ENCODE measurements at places on chromosomes 13 and 19.
A peak's percentile ranks its signal among the peaks of the same experiment; 100 is the strongest.

DNA sequence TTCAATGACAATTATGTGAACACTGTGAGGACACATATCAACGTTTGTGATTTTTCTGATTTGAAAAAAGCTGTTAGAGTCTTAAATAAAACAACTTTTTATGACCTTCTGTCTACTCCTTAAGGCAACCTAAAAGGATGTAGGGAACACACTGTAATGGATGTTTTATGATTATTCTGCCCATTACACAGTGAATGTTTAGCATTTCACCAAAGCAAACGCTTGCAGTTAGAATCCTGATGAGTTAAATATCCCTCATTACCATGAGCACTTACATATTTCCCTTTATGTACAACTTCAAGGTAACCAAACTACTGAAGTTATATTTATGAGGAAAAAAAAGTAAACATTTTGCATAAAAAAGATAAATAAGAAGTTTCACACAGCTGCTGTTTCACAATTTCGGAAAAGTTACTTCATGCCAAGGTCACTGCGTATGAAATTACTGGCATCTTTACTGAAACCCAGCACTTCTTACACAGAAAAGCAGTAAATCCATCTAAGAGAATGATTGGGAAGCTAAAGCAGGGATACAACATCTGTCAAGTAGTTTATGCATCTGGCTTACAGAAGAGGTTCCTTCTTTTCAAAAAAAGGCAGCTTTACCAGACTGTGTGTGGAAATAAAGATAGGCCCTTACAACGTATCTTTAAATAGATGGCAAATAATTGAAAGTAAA is 733.7 kb upstream of the ATXN8OS start:
- no peak for DNase-seq

GRCh38 chr19:10927730-10928562 is 493 bp downstream of the YIPF2 start:
- DNase-seq: peak; percentile 21

GRCh38 chr19:39696387-39696786 is 7.9 kb upstream of the LGALS14 start:
- no peak for DNase-seq

- no peak for DNase-seq
These were observed 1.8 kb downstream of the CCDC122 start for GRCh38 chr13:43877766-43878165.

DNA sequence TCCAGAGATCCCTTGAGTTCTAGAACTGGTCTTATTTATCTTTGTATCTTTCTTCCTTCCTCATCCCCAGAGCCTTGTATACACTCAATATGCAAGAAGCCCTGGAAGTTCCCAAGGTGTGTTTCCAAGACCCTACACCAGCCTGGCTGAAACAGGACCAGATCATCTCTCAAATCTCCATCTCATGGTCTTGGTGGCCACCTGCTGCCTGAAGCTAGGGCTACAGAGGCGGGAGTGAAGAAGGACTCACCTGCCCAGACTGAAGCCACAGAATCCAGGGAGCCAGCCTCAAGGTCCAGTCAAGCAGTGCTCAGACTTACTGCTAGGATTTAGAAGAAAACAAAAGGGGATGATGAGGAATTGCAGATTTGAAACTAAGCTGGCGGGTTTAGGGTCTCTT is 6.1 kb upstream of the CYSLTR2 start:
- DNase-seq: no peak

DNA sequence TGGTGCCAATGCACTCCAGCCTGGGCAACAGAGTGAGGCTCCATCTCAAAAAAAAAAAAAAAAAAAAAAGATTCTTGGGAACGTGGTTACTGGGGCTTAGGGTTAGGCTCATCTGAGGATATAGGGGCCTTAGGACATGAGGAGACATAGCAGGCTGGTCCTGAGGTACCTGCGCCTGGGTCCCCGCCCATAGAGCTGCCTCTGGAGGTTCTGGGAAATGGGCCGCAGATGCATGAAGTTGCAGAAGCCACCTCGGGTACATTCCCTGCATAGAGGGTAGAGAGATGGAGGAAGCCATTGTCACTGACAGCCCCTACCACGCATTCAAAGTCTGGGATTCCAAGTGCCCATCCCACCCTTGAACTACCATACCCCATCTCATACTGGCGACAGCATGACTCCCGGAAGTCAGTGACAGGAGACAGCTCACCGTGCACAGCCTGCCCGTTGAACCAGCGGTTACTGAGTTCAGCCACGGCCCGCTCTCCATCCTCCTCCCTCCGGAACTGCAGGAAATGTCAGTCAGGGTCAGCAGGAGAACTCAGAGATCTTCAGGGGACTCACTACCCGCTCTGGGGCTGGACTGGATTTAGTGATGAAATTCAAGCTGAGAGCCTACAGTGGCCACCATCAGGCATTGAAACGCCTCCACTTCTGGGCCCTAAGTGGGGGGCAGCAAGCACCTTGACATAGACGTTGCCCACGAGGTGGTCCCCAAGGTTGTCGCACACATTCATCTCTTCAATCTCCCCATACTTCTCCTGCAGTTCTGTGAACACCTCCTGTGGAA is 1.4 kb downstream of the U2AF1L4 start:
- DNase-seq: no peak

DNA sequence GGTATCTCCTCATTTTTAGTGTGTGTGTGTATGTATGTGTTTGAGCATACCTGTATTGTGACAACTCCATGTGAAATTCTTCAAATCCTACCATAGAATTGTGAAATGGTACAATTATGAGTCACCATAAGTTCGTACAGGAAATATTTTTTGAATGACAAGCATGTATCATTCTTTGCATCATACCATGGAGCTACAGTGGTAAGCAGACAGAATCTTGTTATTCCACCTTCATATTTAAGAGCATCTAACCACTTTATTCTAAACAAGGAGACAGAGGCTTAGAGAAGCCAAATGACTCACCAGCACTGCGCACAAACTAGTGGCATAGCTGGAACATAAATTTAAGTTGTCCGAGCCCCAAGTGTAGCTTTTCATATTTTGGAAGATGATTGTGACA is 4.5 kb upstream of the EPSTI1 start:
- DNase-seq: no peak

DNA sequence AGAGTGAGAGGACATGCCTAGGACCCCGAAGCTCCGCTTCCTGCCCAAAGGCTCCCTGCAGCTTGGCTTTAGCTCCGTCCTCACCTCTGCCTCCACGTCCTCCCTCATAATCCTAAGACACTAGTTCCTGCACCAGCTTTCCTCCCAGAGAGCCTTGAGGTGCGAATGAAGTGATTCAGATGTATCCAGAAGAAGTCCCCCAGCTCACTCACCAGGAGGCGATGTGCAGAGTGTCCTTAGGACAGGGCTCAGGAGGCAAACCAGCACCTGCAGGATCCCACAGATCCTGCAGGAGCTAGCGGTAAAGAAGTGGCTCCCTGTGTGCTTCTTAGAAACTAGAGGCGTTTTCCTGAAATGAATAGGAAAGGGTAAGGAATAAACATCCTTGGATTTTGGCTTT is 109.7 kb downstream of the HSPH1 start:
- DNase-seq: no peak

DNA sequence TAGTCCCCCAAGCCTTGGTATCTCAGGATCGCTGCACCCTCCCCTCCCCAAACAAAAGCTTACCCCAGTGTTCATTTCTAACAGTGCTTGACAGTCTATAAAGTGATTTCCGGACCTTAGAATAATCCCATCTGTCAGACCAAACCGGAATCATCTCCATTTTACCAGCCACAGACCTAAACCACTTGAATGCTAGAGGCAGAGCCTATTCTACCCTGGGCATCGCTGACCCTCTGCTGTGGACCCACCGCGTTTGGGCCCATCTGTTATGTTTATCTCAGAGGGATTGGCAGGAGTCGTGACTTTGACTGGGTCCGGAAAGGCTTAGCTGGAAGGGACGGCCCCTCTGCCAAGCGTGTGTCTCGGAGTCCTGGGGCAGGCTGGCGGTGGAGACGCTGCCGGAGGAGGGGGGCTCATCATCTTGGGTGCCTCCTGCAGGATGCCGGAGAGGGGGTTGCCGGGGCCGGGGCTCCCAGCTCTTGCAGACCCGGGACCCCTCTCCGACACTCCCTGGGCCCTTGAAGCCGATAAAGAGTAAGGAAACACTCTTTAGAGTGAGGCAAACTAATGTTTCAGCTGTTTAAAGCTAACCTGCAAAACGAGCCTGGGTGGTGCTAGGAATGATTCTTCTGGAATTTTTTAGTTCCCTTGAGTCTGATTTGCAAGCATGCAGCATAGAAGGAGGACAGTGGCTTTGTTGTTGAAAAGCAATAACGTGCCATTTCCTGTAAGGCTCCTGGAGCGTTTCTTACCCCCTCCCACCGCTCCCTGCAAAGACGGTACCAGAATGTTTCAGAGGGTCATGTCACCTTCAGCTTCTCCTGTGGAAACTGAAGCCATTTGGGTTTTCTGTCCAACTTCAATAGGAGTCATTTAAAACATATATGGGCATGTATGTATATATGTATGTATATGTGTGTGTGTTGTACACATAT is 1.3 kb downstream of the SLC25A42 start:
- DNase-seq: peak; percentile 49

DNA sequence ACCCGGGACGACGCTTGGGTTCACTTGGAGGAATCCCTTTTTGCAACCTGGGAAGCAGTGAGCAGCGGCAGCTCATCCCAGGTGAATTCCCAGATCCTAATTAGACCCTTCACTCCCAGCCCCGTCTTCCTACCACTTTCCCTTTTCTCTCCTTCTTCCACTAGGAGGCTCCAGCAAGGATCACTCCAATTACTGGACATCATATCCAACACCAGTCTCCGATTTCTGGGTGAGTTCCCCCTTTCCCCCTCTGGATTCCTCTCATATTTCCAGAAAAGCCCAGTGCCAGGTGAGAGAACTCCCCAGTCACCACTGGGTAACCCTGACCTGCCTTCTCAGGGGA is 17.1 kb upstream of the ZSCAN4 start:
- no peak for DNase-seq

DNA sequence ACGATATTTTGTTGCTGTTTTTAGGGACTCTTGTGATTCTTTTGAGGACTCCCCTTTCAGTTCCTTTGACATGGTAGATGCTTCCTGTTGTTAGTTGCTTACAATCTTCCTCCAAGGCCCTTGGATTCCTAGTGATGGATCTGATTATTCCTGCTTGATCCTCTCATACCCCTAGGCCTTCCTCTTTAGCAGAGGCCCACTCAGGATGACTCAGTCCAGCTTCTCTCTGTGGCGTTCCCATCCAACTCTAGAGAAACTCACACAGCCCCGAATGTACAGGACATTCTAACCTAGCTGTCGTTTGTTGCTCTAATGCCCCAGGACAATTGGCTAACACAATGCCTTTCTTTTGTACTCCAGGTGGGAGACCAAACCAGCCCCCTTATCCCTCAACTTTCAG is 191.4 kb downstream of the POSTN start:
- no peak for DNase-seq

DNA sequence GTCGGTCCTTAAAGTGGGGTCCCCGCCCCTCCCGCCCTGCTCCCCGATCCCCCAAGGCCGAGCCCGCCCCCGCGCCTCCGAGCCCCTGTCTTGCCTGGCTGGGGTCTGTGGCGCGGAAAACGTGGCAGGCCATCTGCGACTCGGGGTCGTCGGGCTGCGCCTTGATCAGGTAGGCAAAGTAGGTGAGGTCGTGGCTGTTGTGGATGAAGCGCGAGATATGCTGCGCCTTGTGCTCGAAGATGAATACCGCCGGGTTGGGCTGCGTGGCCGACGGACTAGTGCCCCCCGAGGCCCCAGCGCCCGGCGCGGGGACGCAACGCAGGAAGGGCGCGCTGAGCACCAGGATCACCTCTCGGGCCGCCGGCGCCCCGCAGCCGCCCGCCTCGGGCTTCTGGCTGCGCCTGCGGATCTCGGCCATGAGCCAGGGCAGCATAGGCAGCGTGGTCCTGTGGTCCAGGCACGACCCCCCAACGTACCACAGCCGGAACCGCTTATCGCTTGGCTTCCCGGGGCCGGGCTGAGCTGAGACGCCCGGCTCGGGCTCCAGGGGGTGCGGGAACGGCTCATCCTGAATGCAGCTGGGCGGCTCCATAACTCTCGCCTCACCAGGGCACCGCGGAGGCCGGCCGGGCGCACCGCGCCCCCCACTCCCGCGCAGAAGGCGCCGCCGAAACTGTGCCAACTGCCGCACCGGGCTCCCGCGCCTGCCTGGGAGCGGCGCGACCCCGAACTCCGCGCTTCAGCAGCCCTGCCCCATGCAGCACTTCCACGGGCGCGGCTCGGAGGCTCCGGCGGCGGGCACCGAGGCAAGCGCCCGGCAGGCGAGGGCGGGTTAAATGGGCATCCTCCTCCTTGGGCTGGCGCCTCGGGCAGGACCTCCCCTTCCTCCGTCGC is 546 bp downstream of the TBC1D4 start:
- DNase-seq: peak; percentile 22

GRCh38 chr19:31092274-31092673 is 257.0 kb downstream of the TSHZ3 start:
- DNase-seq: no peak

GRCh38 chr13:29754473-29754806 is 96.0 kb downstream of the UBL3 start:
- no peak for DNase-seq

- no peak for DNase-seq
These were observed 682 bp upstream of the TEAD2 start for GRCh38 chr19:49362929-49363267.

DNA sequence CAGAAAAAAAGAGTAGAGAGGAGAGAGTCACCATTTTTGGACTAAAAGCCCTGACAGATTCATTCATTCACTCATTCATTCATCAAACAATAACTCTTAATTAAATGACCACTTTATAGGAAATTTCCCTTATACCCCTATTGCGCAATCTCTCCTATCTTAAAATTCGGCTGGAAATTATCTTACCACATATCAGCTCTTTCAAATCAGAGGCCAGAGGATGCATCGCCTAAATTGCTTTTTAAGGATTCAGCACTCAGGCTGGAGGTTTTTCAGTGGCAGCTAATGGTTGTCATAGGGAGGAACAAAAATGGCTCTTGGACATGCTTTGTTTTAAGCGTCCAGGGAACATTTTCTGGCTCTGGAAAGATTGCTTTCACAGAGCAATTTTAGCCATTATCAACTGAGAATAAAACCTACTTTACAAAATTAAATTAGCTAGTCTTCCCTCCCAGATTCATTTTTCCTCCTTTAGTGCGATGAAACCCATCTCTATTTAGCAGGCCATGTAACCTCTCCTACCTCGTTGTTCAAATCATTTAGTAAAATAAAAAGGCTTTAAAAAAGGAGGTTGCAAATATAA is 115.2 kb downstream of the OLFM4 start:
- DNase-seq: no peak

DNA sequence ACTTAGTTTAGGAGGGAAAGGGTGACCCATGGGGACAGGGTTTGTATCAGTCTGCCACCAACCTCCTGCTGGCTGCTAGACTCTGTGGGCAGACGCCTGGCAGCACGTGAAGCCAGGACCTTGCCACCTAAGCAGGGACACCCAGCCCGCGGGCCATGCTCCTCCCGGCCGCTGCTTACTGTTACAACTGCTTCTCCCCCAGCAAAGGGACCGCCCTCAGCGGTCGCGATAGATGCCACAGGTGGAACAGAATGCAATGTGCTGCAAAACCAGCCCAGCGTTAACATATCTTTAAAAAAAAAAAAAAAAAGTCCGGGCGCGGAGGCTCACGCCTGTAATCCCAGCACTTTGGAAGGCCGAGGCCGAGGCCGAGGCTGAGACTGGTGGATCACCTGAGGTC is 1.9 kb upstream of the RHPN2 start:
- DNase-seq: no peak

Data from Kasumi-1 (cell line).